ENCODE measurements at places on chromosomes 3 and 15.

- no peak for DNase-seq
Observed at GRCh38 chr15:27342991-27343390, 372.0 kb downstream of the GABRG3 start.

GRCh38 chr15:85579957-85580694 is 199.7 kb downstream of the AKAP13 start:
- no peak for DNase-seq

- DNase-seq = peak; percentile 10
Observed at GRCh38 chr3:78645628-78646310, 1122.0 kb downstream of the ROBO1 start.

- no peak for DNase-seq
Observed at GRCh38 chr15:70923311-70924080, 30.9 kb downstream of the LRRC49 start.

DNA sequence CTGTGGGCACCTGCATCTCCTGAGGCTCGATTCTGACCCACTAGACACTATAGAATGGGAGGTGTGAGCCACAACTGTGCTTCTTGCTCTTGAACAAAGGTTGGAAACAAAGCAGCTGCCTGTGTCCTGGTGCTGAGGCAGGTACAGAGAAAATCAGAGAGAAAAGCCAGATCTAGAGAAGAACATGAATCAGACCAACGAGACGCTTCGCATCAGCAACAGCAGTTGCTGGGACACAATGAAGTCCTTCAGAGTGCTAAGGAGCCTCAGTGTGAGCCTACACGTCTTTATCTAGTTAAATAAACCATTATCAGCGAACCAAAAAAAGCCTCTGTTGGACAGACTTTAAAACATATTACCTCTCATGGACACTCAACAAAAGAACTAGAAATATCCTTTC is 86.3 kb upstream of the MEX3B start:
- no peak for DNase-seq

- no peak for DNase-seq
Observed at GRCh38 chr3:46849045-46849631, 14.1 kb downstream of the MYL3 start.

GRCh38 chr3:3699816-3700633 is 99.2 kb upstream of the LRRN1 start:
- no peak for DNase-seq

- no peak for DNase-seq
Observed at GRCh38 chr3:97949110-97949485, 23.1 kb downstream of the RIOX2 start.

DNA sequence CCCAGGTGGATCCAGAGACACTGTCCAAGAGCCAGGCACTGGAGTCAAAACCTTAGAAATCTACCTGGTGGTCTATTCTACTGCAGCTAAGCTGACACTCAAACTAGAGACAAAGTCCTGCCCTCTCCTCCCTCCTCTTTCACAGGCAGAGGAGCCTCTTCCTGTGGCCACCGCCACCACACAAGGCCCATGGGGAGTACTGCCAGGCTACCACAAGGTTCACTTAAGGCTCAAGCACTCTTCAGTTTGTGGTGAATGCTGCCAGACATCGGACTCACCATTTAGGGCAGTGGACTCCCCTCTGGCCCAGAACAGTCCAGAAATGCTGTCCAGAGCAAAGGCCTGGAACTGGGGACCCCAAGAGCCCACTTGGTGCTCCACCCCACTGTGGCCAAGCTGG is 160.9 kb downstream of the ADAMTS17 start:
- no peak for DNase-seq

DNA sequence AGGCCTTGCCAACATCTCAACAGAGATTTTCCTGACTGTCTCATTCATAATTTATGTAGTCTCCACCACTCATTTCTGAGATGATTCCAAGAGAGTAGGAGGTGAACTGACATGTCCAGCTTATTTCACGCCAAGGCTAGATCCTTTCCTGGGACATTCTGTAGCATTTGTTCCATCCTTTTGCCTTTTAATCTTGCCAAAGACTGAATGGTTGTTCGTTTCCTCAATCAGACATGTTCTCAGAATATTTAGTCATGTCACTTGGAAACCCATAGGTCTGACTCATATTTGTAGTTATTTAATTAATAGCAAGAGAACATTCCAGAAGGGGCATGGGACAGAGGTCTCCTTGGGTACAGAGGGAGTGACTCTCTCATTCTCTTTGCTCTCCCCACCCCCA is 80.9 kb downstream of the DHX36 start:
- DNase-seq = no peak

- no peak for DNase-seq
Observed at GRCh38 chr3:100009276-100010086, 104.8 kb downstream of the FILIP1L start.

All from frontal cortex (tissue), 4 donors.